Stimulated activated CD4-positive, alpha-beta T cell treated with anti-CD3 and anti-CD28 coated beads, Interleukin-4, amount 100 ng/mL, for 4 hours (primary cell): ENCODE measurements at places on chromosomes 12 and 14.

DNA sequence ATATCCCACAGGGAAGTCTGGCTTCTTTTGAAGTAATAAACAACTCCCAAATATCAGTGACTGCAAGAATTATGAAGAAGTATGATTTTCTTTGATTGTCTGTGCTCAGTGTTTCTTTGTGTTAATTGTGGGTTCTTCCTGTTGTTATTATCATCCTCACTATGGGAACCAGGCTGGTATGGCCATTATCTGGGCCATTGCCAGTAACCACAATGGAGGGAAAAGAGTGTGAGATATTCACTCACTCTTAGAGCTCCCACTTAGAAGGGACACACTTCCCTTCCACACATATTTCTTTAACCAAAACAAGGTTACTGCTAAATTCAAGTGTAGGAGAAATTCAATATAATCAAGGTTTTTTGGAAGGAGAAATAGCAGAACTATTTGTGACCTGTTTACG lies 503.7 kb downstream of the SLC6A15 start:
- no peak for DNase-seq

DNA sequence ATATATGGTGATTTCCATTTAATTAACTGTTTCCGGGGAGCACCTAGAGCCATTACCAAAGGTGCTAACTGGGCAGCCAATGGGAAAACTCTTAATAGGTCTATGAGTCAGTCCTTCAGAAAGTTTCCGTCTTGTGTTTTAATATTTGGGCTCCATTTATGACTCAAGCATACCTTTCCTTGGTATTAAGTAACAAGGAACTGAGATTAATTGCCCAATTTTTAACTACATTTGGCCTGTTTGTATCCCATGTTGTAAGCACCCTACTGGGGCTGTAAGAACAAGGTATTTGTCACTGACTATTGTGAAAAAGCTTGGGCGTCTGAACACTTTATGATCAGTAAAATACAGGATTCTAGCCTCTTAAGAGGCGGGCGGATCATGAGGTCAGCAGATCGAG lies 62.8 kb upstream of the FOXN3 start:
- DNase-seq = no peak

DNA sequence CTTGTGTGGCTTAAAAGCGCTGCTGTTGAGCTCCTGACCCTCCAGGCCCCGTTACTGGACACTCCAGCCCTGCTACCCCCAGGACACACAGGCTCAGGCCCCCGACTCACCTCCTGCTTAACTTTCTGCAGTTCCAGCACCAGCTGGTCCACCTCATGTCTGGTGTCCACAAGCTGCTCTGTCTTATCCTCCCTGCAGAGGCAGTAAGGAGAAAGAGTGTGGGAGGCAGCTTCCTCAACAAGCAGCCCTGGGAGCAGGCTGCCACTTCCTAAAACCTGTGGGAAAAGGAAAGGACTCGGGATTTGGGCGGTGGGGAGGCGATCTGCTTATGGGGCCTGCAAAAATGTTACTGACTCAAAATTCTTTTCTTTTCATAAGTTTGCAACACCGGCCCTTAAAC lies 79.2 kb downstream of the CCDC88C start:
- DNase-seq = no peak

- no peak for DNase-seq
Measured at GRCh38 chr14:88411039-88411438, 25.6 kb downstream of the SPATA7 start.

DNA sequence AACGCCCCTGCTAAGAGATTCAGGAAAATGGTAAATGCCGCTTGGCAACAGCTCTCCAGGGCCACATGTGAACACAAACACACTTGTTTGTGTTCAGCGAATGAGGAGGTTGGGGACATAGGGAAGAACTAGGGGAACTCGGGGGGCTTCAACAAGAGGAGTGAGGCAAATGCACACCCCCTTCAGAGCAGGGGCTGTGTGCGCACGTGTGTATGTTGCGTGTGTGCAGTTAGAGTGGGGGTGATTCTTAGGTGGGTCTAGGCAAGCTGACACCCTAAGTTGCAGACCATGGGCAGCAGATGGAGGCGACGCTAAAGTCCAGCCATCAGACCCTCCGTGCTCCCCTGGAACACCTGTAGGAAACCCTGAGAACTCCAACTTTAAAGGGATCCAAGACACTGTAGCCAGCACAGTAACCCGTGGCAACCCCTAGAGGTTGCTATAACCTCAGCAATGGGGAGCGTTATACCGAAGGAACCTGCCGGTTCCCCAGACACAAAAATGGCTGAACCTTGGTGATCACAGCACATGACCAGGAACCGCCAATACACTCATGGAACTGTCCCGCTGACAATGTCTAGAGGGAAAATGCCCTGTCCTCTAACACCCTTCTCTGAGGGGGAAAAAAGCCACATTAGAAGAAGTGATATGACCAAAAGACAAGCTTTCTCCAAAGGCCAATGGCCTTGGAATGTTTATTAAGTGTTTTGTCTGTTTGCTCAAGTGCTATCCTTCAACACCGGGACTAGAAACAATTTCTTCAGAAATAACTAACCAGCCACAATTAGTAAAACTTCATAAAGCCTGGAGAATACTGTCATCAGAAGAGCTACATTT lies 86.5 kb upstream of the CEP83 start:
- DNase-seq = no peak

DNA sequence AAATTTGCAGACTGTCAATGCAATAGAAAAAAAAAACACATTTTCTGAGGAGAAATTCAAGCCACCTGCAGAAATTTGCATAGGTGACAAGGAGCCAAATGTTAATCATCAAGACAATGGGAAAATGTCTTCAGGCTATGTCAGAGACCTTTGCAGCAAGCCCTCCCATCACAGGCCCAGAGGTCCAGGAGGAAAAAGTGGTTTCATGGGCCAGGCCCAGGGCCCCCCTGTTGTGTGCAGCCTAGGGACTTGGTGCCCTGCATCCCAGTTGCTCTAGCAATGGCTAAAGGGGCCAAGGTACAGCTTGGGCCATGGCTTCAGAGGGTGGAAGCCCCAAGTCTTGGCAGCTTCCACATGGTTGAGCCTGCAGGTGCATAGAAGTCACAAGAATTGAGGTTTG lies 60.6 kb downstream of the TC2N start:
- DNase-seq = no peak

- no peak for DNase-seq
Measured at GRCh38 chr12:113946175-113946574, 19.9 kb downstream of the RBM19 start.

DNA sequence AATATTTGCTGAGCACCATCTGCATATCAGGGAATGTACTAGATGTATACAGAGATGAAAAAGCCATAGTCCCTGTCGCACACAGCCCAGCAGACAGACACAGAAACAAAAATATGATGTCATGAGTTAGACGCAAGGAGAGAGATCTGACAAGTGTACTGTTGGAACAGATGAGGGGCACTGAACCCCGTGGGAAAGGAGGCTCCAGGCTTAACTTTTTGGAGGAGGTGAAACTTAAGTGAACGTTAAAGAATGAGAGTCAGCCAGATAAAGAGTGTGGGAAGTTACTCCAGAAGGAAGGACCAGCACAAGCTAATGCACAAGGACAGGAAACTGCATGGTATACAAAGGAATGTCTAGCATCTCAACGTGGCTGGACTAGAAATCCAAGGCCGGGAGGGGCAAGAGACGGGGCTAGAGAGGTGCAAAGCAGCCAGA lies 2.5 kb upstream of the ACTN1 start:
- no peak for DNase-seq

DNA sequence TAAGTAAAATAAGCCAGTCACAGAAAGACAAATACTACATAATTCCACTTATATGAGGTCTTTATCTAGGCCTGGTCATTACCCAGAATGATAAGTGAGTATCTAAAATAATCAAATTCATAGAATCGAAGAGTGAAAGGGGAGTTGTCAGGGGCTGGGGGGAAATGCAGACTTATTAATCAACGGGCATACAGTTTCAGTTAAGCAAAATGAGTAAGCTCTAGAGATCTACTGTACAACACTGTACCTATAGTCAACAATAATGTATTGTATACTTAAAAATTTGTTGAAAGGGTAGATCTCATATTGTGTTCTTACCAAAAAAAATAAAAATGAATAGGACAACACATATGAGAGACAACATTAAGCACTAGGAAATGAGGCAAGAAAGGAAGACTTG lies 13.3 kb downstream of the BTBD7 start:
- DNase-seq = no peak

GRCh38 chr12:111355201-111355925 lies 13.5 kb downstream of the PHETA1 start:
- DNase-seq = no peak

- DNase-seq = no peak
Measured at GRCh38 chr14:66242001-66242400, 244.2 kb upstream of the CCDC196 start.

GRCh38 chr14:95222151-95222631 lies 64.9 kb upstream of the DICER1 start:
- DNase-seq = no peak
